NCI-H748 treated with DMSO at 0.1 percent for 48 hours (cell line): ENCODE measurements at places on chromosomes 7 and 10.
A peak's percentile ranks its signal among the peaks of the same experiment; 100 is the strongest.

- no peak for DNase-seq
Observed at GRCh38 chr7:46494028-46494427, 573.0 kb upstream of the IGFBP3 start.

DNA sequence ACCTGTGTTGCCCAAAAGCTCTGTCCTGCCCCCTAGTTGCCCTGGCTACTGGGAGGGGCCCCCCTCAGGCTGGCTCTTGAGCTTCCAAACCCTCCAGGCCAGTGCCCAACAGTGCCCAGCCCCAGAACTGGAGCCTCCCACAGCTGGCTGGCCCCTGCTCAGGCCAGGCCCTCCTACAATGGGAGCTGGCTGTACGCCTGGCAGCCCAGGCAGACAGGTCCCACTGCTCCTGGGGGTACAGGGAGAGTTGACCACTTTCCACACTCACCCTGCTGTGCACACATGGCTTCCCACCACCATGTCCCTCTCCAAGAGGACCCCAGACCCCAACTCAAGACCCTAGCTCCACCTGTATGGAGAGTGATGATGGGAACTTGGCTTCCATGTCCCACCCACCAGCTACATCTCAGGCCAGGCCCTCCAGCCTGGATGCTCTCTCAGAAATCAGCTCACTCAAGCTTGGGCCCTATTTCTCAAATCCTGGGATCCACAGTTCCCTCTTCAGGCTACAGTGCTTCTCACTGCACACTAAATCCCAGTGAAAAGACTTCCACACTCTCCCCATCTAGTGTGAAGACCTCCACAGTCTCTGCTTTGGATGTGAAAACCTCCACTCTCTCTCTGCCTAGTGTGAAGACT is 92.6 kb downstream of the OAT start:
- DNase-seq: no peak

DNA sequence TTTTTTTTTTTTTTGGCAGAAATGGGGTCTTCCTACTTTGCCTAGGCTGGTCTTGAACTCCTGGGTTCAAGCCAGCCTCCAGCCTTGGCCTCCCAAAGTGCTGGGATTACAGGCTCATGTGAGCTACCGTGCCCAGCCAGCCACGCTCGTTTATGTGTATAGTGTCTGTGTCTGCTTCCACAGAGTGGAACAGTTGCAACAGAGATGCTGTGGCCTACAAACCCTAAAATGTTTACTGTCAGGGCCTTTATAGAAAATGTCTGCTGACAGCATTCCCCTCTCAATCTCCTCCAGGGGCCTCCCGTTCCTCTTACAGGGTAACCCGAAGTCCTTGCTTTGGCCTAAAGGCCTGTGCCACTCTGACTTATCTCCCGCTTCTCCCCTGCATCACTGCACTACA is 87.6 kb upstream of the LEP start:
- DNase-seq: no peak

GRCh38 chr7:69599955-69600709 is 1.9 kb downstream of the AUTS2 start:
- no peak for DNase-seq

GRCh38 chr7:42980514-42980913 is 48.3 kb downstream of the MRPL32 start:
- DNase-seq: no peak

- DNase-seq: no peak
Observed at GRCh38 chr7:43076189-43076605, 36.2 kb upstream of the HECW1 start.

DNA sequence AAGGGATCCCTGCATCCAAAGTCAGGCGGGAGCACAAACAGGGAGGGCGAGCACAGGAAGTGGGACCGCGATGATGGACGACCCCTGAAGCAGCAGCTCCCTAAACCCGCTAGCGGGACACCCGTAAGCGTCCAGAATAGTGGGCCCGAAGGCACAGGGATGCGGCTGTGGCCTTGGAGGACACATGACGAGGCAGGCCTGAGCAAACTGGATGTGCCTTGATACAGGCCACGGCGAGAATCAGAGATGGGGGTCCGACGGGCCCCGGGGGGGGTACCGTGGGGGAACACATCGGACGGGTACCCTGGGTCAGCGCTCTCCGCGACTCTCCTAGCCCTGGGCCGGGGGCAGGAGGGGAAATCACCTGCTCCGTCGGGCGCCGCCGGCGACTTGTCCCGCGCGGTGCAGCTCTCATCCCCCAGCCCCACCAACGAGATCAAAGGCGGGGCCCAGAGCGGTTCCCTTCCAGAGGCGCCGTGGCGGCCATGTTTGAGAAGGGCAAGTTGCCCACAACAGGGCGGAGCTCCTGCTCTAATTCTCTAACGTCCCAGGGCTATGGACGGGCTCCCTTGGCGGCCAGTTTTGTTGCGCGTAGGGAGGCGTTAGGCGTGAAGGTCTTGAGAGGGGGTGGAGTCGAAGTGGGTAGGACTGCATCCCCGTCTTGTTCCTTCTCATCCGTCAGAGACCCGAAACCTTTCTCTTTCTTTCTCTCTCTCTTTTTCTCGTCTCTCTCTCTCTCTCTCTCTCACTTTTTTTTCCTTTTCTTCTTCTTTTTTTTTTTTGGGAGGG is at the start of gene CUEDC2:
Gene CUEDC2 (minus strand): TSS at position 413 of the 789 bp plus-strand sequence. CDS start 7,386 bp downstream, outside the sequence.
- peak; percentile 89 for DNase-seq

GRCh38 chr7:140153666-140154161 is 23.1 kb downstream of the KDM7A start:
- DNase-seq: no peak

GRCh38 chr7:140624392-140625191 is 16.0 kb downstream of the DENND2A start:
- DNase-seq: no peak

DNA sequence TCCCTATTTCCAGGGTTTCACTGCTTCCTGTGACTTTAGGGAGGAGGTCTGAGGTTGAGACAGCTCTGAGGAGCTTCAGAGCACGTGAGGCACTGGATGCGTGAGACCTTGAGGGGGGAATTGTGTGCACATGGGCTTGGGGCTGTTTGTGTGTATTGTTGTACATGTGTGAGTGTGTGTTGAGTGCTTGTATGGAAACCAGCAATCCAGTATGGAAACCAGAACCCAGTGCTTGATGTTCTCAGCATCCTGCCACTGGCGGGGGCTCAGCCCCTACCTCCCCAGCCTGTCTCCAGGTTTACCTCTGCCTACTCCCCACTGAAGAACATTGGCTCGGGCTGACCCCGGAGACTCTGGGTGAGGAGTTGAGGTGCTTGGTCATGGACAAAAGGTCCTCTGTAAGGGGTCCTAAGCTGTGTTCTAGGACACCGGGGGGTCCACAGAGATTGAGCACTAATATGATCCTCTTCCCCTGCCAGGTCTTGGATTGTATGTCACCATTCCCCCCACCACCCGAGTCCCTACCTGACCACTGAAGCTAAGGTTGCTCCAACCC is 20.8 kb downstream of the SFTPD start:
- DNase-seq: no peak

DNA sequence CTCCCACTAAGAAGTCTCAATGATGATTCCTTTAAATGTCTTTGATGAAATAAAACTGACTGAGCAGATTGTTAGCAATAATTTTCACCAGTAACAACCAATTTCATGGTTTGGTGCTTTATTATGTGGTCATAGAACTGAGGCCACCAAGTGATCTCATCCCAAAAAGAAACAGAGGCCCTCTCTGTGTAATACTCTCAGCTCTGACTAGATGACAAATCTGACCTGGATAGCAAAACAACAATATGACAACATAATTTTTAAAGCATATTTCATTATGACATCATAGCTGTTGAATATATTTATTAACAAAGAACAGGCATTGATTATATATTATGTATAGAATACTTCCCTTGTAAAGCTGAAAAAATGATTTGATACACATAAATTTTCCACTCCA is 5.9 kb downstream of the SEMA3E start:
- DNase-seq: no peak

DNA sequence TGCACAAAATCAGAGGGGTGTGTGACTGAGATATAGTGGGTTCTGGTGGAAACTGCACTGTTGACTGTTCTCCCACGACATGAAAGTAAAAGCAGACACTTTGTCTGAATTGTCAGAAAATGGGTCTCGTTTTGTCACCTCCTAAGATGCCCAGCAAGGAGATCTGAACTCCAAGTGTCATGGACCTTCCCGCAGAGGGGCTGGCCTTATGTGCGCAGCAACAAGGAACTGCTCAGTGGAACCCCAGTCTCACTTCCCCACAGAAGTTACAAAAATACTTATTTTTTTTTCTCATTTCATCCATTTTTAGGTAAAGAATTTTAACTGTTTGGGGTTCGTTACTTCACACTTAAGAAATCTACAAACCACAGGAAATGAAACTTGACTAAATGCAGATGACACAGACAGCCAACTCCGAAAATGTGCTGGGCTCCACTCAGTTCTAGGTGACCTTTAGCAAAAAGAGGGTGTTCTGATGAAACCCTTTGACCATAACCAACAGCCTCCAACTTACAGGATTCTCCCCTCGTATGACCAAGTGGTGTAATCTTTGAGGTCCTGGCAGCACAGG is 115.0 kb downstream of the FAM107B start:
- DNase-seq: no peak

DNA sequence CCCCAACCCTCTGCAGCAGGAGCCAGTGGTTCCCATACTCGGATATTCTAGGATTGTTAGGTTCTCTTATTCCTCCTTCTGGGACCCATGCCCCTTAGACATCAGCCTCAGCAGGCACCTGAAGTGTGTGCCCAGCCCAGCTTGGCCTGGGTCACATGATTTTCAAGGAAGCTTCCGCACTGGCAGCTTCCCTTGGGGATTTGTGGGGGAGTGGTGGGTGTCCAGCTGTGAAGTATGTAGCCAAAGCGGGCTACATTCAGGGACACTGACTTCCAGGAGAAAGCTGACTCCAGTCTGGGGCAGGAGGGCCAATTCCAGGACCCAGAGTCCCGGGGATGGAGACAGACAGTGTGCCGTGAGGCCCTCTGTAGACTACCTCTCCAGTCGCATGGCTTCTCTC is 1.3 kb downstream of the LDB1 start:
- no peak for DNase-seq

- peak; percentile 41 for DNase-seq
Observed at GRCh38 chr7:37284805-37285231, 163.8 kb downstream of the ELMO1 start.

DNA sequence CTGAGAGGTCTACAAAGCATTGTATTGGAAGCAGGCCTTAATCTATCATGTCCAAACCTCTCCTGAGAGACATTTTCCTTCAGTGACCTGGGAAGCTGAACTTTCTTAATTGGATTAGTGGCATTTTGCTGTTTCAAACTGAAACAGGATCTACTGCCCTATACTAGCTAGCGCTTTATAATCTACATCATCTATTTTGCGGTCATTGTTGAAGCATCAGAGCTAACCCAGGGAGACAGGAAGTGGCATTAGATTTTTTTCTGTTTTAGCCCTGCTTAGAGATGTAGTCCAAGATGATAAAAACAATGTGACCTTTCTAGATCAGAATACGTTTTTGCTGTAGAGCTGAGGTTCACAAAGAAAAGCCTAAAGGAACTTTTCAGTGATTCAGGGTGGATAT is 147.4 kb upstream of the AGR3 start:
- DNase-seq: no peak

DNA sequence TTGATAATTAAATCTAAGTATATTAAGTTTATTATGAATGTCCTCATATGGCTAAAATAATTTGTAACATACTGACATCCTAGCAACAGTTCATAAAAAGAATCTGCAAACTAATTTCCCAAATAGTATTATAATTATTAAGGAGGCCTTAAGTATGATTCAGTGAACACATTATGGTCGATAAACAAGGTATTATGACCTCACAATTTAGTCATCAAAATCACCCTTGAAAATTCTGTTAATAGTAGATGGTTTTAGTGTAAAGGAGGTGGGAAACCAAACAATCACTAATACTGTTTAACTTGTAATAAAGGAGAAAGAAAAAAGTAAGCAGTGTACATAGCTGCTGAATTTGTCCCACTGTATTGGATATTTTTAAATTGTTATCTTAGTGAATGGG is 2.1 kb downstream of the ETV1 start:
- DNase-seq: no peak

GRCh38 chr10:58641708-58642107 is 129.0 kb downstream of the BICC1 start:
- DNase-seq: no peak

GRCh38 chr7:130365511-130366441 is 14.5 kb upstream of the CPA1 start:
- DNase-seq: peak; percentile 98

- DNase-seq: no peak
Observed at GRCh38 chr10:25039531-25039930, 23.1 kb downstream of the THNSL1 start.

- DNase-seq: no peak
Observed at GRCh38 chr7:4202954-4203353, 479.1 kb upstream of the FOXK1 start.

DNA sequence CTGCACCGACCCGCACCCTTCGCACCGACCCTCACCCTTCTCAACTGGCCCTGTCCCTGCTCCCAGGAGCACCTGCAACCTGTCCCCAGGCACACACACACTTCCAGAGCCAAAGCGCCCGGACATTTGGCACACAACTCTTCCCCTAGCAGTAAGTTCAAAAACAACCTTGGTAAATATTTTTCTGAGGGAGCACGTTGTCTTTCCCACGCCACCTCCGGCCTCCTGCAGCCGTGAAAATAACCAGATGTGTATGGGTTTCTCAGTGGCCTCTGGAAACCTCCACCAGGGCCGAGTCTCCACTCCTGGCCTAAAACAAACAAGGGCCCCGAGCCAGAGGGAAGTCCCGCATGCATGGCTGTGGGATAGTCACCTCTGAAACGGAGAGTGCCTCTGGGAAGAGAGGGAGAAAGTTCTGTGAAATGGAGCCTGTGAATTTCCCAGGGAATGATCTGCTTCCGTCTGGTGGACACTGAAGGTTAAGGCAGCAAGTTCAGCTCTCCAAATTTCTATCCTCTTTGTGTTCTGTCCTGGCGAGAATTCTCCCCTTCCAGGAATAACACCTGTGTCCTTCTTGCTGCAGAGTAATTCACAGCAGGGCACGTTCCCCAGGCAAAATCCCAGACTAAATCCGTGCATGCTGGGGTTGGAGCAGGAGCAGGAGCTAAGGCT is 15.8 kb downstream of the PODXL start:
- no peak for DNase-seq

- no peak for DNase-seq
Observed at GRCh38 chr7:157558875-157559595, 222.2 kb downstream of the DNAJB6 start.

DNA sequence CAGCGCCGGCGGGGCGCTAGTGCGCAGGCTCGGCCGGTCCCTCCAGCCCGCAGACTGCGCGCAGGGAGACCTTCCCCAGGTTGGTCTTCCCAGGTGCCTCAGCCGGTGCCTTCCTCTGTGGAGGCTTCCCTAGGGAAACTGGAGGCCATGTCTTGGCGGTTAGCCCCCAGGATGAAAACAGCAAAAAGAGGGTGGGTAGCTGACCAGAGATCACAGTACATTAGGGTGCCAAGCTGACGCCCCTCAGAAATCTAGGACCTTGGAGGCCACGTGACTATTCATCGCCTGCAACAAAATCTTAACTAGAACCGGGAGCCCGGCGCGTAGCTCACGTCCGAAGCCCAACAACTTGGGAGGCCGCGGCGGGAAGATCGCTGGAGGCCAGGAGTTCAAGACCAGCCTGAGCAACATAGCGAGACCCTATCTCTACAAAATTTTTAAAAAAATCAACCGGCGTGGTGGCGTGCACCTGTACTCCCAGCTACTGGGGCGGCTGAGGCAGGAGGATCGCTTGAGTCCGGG is 327 bp upstream of the FIS1 start:
- no peak for DNase-seq
